ENCODE measurements at places on chromosomes 2 and 18.
A peak's percentile ranks its signal among the peaks of the same experiment; 100 is the strongest.

GRCh38 chr2:226151157-226151556, 648.5 kb downstream of the IRS1 start:
- DNase-seq: no peak

DNA sequence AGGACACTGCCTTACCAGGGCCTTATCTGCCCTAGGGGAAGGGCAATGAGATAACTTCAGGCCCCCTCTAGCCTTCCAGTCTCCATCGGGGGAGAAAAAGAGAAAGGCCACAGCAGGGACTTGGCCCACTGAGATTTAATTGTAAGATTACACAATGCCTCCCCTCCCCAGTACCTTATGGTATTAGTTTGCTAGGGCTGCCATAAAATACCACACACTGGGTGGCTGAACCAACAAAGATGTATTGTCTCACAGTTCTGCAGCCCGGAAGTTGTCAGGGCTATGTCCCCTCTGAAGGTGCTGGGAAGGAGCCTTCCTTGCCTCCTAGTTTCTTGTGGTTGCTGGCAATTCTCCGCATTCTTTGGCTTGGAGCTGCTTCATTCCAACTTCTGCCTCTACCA, 34.8 kb upstream of the SPATA3 start:
- no peak for DNase-seq

- DNase-seq: no peak
Observed at GRCh38 chr18:12409469-12409868, 1.7 kb downstream of the PRELID3A start.

DNA sequence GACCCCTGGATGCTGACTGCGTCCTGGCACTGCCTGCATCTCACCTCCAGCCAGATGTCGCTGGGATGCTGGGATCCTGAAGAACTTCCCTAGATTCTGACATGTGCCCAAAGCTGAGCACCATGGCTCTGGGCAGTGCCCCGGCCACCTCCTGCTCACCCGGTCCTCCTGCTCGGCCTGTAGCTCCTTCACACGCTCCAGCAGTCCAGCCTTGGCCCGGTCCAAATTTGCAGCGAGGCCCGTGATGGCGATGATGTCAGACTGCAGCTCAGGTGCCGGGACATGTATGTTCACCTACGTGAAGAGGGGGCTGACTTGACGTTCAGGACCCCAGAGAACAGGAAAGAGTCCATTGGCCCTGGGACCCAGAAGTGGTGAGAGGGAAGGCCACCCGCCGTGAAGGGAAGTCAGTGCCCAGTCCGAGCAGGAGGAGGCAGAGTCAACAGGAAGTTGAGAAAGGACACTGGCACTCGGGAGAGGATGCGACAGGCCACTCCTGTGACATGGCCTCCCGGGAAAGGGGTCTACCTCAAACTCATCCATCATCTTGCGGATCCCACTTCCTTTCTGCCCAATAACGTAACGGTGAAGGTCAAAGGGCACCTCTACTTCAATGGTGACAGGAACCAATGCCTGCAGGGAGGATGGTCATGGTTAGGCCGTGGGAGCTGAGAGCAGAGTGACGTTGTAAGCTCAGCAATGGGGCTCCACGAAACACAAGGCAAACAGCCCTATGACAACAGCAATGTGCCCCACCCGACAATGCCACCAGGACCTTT, 46.7 kb downstream of the ANO7 start:
- no peak for DNase-seq

- no peak for DNase-seq
Observed at GRCh38 chr2:131431336-131431735, 44.6 kb upstream of the TUBA3D start.

- DNase-seq: no peak
Observed at GRCh38 chr2:189676471-189676870, 2.0 kb downstream of the ANKAR start.

GRCh38 chr2:237473878-237474441, 13.1 kb upstream of the MLPH start:
- no peak for DNase-seq

DNA sequence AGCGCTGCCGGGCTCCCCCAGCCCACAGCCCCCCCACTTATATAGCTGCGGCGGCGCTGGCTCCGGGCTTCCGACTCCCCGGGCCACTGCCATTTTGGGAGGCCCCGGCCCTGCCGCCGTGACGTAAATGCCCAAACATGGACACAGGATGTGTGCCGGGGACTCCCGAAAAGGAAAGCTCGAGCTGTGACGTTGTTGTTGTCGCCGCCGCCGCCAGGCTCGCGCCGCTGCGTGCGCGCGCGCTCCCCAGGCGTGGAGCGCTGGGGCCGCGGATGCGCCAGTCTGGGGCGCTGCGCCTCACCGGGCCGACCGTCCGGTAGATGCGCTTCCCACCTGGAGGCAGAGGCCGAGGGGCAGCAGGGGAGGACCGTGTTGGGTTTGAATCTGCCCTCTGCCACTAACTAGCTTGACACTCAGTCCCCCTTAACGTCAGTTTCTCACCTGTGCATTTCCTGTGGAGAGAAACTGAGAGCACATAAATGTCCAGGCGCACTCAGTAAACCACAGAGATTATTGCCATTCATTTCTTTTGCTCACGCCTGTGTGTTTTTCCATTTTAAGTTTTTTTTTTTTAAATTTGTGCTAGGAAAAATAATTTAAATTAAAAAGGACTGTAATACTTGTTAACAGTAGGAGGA, at the start of gene EGR4:
Gene EGR4, minus strand, starts transcription at position 15 of the 638 bp plus-strand sequence. CDS start 231 bp downstream, outside the sequence.
- DNase-seq: peak; percentile 89

DNA sequence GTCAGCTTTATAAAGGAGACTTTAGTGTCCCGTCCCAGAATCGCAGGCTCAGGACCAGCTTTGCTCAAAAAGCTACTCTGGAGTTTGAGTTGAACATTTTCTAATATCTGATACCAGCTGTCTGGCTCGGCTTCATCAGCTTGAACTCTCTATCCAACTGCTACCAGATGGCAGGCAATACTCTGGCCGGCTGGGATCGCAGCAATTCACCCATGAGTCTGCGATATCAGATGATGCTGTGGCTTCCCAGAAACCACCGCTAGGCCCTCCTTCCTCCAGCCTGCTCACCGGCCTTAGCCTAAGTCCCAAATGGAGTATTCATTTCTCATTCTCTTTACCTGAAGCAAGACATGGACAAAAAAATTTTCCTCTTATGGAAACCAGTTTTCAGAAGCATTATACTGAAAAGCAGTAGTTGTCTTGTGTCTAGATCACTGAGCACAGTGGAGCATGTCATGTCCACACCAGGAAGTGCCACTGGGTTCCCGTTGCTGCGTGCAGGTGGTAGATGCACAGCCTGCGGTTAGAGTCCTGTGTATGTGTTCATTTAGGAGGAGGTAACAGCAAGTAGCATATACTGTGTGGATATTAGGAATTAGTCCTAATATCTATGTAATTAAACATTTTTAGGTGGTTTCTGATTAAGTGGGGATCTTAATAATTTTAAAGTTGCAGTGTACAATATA, 162.0 kb upstream of the SOX11 start:
- no peak for DNase-seq

- no peak for DNase-seq
Observed at GRCh38 chr2:190722061-190722759, 73.3 kb downstream of the NAB1 start.

- peak; percentile 2 for DNase-seq
Observed at GRCh38 chr2:229586746-229587705, 127.3 kb downstream of the DNER start.

GRCh38 chr2:165804719-165805118, 10.7 kb upstream of the GALNT3 start:
- DNase-seq: no peak

DNA sequence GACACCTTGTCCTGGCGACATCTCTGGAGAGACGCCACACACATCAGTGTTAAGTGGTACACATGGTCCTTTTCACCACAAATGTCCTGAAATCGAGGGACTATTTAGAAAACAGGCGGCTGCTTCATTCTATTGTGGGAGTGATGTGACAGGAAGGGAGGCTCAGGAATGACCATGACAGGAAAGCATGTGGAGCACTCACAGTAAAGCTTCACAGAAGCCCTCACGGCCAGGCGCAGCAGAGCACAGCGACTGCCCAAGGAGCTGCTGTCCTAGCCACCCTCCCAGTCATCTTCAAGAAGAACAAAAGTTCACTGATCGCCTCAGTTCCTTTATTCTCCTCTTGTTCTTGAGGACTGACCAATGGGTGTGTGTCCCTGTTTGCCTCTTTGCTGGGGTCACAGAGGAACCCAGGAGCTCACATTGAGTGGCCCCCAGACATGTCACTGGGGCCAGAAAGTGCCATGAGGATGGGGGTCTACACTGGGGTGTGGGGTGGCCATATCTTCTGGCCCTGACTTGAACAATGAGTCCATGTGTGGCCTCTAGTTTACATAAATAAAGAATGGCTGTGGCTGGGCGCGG, 84.6 kb upstream of the RANBP2 start:
- DNase-seq: no peak

GRCh38 chr2:240818293-240819125, 1.5 kb downstream of the KIF1A start:
- no peak for DNase-seq

DNA sequence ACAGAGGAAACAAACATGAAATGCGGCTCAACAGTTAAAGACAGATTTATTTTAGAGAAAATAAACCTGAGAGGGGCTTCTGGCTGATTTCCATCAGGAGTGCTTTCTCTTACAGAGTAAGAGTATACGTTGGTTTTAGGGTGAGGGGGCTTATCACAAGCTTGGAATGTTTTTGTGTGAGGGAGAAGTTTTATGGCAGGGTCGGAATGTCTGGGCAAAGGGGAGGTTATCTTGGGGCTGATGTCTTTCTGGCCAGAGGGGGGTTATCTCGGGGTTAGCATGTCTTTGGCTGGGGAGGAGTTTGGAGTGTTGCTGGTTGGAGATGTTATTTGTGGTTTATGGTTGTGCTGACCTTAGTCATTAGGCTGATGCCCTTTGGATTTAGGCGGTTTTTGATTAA, 22.1 kb downstream of the PTRHD1 start:
- no peak for DNase-seq

- no peak for DNase-seq
Observed at GRCh38 chr2:38092196-38092902, 16.4 kb upstream of the CYP1B1 start.

DNA sequence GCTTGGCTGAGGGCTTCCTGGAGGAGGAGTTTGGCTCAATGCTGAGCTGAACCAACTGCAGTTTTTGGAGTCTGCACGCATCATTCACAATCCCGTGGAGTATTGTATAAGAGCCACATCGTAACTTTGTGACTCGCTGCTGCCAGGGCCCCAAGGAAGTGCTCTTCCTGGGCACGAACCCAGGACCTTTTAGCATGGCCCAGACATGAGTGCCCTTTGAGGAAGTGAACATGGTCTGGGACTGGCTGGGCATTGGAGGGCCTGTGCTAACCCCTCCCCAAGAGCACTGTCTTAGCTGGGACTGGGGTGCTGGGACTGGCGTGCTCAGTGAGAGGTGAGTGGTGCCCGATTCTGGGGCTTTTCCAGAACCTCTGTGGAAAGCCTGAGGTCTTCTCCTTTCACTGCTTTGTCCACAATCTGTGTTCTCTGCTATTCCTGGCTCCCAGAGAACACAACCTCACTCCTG, 88.6 kb downstream of the LIPG start:
- DNase-seq: no peak

DNA sequence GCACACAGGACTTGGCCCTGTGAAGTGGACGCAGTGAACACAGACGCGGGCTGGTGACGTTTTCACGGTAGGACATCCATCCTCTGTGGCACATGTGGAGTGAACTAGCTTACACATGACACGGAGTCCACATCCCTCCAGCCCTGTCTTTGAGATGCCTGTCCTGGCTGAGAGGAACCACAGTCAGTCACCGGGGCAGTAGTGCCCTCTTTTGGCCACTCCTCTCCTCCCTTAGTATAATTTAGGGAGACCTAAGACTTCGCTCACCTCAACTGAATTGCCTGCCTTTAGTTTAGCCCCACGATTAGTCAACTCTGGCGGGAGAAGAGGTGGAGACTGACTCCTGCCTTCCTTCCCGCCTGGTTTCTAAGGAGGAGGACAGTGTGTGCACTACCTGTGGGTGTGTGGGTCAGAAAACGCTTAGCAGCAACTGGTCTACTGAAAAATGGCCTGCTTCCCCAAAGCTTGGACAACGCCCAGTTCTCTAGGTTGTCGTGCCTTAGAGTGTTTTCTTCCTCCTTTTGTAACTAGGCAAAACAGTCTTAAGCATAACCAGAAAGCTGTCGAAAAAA, 70.6 kb downstream of the MBP start:
- no peak for DNase-seq

DNA sequence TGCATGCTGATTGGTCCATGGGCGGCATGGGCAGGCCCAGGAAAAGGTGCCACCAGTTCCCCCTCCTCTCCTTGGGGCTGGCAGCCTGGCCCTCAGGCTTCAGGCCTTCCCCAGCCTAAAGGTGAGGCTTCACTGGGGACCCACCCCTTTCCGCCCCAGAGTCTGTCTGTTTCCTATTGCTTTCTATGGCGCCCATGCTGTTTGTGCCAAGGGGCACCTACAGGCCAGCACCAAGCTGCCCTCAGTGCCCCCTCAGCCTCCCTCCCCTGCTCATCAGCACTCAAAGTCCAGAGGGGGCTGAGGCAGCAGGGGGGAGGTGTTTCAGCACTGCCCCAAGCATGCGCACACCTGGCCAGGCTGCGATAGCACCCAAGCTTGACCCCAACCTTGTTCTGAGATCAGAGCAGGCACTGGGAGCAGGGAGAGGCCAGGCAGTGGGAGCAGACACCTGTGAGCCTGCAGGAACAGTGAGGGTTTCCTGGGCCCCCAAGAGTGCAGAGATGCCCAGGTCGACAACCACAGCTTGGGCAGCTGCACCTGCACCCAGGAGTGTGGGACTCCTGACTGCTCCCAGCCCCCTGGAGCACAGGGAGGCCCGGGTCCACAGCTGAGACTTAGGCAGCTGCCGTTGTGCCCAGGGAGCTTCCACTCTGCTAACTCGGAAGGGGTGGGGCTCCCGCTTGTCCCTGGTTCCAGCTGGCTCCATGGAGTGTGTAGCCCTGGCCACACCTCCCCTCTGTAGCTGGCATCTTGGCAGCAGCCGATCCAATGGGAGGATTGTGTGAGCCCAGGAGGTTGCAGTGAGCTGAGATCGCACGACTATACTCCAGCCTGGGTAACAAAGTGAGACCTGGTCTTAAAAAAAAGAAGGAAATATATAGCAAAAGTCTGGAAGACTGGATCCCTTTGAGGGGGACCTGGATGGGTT, 69.1 kb downstream of the NCAPH start:
- no peak for DNase-seq

- DNase-seq: no peak
Observed at GRCh38 chr2:129237966-129238725, 741.3 kb upstream of the RAB6C start.

DNA sequence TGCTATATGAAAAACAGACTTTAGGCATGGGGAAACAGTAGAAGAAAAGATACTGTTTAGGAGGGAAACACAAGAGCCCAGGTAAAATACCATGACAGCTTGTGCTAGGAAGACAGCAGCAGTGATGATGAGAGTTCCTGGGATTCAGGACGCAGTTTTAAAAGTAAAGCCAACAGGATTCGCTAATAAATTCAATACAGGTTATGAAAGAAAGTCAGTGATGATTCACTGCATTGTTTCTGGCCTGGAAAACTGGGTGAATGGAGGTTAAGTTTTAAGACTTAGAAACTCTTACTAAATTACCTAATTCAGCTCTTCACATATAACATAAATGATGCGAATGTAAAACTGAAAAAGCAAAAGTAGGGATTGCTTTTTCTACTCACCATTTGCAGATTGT, 27.9 kb upstream of the RNU4ATAC start:
- no peak for DNase-seq

- no peak for DNase-seq
Observed at GRCh38 chr2:105797298-105797819, 52.6 kb downstream of the NCK2 start.
